ENCODE measurements at places on chromosomes 12 and 14.

DNA sequence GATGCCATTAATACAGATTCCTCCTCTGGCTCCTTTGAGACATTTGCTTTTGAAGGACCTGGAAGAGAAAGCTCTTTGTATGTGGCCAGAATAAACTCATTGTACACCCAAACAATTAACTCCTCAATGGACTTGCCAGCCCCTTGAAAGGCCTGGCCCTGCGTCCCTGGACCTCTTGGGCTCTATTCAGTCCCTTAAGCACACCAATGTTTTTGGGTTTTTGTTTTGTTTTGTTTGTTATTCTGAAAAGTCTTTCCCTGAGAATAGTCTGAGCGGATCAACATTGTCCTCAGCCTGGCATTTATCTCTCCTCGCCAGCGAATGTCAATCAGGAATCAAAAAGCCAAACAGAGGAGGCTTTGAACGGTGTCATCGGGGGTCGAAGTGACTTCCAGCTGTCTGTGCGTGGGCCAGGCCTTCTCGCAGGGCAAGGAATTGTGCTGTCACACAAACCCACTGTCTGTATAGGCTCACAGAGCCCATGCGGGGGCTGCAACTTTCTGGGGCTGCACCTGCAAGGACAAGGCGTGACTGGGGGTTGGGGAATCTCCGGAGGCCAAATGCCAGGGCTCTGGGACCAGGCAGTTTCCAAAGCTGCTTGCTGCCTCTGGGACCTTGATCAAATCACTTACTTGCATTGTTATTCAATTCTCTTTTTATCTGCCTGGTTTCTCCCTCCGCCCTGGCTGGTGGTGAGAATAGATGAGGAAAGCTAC lies 108.3 kb downstream of the SMOC1 start:
- DNase-seq, result no peak

GRCh38 chr12:12195516-12195915 lies 71.3 kb downstream of the LRP6 start:
- DNase-seq, result no peak

DNA sequence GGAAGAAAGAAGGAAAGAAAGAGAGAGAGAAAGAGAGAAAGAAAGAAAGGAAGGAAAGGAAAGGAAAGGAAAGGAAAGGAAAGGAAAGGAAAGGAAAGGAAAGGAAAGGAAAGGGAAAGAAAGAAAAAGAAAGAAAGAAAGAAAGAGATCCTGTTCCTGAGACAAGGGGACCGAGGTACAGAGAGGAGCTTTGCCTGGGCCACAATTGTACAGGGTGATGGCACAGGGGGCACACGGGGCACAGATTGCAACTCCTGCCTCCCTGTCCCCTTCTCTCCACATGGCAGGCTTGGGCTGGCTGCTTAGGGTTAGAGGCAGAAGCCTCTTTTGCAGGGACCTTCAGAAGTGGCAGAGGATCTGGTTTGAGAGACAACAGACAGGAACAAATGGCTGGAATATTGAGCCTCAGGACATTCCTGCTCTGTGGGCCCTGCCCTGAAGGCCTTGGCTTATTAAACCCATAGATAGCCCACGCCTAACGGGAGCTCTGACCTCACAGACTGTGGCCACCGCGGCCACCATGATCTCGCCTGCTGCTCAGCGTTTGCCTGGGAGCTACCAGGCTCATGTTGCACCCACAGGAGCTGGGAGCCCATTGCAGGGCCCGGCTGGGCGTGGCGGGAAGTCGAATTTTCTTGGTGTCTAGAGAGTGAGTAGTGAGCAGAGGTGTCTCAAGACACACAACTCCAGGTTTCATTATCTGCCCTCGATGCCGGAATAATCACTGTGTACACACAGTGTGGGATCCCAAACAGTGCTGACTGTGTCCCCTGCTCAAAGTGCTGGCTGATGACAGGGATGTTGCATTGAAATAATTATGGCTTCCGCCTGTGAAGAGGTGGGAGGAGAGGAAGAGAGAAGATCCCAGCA lies 147.9 kb upstream of the NCOR2 start:
- DNase-seq, result no peak

- peak; percentile 27 for DNase-seq
Observed at GRCh38 chr14:91947475-91948184, at the start of gene FBLN5. Gene FBLN5 (minus strand): TSS chr14:91947694. CDS start chr14:91947229, 465 bp downstream.

DNA sequence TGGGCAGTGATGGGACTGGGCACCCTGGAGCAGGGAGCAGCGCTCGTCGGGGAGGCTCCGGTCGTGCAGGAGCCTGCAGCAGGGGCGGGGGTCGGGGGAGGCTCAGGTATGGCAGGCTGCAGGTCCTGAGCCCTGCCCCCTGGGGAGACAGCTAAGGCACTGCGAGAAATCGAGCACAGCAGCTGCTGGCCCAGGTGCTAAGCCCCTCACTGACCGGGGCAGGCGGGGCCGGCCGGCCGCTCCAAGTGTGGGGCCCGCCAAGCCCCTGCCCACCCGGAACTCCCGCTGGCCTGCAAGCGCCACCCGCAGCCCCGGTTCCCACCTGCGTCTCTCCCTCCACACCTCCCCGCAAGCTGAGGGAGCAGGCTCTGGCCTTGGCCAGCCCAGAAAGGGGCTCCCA lies 326.8 kb upstream of the TMTC1 start:
- no peak for DNase-seq

GRCh38 chr12:57868851-57869268 lies 22.3 kb upstream of the CTDSP2 start:
- DNase-seq, result no peak

- DNase-seq, result no peak
Observed at GRCh38 chr14:20684662-20685456, 499 bp downstream of the RNASE4 start.

DNA sequence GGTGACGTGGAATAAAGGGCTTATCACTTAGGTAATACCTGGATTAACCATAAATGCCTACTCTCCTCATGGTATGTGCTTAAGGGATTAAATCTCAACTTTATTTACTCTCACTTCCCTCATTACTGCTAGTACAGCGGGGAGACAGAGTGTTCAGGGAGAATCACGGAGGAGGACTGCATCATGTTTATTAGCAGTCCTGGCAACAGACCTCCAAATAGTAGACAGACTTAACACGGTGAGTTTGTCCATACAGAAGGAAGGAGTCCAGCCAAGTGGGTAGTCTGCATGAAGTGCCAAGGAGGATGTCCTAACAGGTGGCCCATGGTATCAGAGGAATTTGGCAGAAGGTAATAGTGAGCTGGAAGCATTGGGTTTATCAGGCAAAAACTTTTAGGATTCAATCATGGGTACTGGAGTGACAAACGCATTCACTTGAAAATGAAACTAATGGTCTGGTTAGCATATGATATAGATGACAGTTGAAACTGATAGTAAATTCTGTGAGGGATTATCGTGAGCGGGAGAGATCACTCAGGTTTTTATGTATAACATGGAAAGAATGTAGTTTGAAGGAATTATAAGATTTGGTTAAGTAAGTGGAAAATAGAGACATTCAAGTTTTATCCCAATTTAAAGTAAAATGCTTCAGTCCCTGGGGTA lies 471.8 kb downstream of the TMEM117 start:
- DNase-seq, result no peak

DNA sequence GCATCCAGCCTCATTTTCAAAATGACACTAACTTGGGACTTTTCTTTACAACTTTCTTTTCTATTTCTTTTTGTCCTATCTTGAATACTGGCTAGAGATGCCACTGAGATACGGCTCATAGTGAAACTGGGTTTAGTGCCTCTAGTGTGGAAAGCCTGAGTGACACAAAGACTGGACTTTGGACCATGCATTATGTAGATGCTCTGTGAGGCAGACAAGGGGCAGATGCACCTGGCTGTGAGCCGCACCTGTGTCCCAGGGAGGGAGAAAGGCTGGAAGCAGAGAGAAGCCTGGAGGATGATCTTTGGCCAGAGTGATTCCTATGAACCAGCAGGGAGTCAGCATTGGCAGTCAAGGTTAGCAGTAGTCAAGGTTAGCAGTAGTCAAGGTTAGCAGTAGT lies 852.3 kb upstream of the TMEM132C start:
- no peak for DNase-seq

- DNase-seq, result no peak
Observed at GRCh38 chr14:68770553-68771286, 22.1 kb downstream of the ZFP36L1 start.

DNA sequence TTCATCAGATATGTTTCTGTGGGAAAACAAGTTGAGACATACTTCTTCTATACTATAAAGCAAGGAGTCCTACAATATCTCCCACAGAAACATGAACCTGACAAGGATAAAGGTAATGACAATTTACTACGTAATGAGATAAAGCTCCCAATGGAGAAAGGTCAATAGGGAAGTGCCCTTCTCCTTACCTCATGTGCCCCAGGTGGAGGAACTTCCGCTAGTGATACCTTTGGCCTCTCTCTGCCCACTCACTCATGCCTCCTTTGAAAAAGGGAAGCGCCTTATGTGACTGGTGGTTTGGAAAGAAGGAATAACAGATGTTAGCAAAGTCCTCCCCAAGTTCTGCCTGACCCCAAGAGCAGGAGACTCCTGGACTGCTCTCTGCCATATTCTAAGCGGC lies 305.3 kb downstream of the ITPR2 start:
- DNase-seq, result no peak

DNA sequence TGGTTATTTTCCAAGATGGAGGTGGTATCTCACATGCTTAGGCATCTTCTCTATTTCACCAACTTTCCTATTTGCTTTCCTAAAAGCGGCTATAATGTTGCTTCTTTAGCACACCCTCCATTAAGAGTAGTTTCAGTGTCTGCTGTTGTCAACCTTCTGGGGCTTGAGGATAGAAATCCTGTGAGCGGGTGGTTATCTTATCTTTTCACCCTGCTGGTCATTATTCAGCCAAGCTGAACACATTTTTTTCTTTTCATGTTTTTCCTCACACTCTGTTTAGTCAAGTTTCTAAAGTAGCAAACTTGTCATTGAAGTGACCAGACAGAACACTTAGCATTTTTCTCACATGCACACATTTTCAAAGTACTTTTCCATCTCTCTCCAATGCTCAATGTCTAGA lies 104.5 kb downstream of the SLC8A3 start:
- no peak for DNase-seq

DNA sequence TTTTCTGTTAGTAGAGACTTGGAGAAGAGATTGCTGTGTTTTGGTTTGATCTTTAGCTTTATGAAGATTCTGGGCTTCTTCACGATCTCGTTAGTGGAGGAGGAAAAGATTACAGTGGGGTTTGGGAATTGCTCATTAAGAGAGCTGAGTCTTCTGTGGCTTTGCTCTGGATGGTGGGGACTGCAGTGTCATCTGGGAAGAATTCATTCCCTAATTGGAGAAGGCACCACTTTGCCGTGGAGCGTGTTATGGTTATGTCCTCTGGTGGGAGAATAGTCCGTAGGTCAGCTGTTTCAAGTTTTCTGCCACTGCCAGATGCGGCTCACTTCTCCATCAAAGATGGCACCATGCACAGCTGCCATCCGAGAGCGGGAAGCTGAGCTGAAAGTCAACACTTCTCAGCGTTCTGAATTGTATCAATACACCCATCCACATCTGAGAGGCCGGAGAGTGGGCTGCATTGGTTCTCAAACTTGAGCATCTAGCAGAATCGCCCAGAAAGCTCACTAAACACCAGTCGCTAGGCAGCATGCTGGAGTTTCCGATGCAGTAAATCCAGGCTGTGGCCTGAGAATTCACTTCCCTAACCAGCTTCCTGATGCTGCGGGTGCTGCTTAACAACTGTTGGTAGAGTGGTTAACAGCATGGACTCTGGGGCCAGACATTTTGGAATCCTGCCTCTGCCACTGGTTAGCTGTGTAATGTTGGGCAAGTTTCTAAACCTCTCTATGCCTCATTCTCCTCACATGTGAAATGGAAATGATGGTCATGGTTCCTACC lies 117.8 kb downstream of the PLXNC1 start:
- DNase-seq, result no peak

GRCh38 chr14:90536092-90536491 lies 139.3 kb downstream of the CALM1 start:
- no peak for DNase-seq

DNA sequence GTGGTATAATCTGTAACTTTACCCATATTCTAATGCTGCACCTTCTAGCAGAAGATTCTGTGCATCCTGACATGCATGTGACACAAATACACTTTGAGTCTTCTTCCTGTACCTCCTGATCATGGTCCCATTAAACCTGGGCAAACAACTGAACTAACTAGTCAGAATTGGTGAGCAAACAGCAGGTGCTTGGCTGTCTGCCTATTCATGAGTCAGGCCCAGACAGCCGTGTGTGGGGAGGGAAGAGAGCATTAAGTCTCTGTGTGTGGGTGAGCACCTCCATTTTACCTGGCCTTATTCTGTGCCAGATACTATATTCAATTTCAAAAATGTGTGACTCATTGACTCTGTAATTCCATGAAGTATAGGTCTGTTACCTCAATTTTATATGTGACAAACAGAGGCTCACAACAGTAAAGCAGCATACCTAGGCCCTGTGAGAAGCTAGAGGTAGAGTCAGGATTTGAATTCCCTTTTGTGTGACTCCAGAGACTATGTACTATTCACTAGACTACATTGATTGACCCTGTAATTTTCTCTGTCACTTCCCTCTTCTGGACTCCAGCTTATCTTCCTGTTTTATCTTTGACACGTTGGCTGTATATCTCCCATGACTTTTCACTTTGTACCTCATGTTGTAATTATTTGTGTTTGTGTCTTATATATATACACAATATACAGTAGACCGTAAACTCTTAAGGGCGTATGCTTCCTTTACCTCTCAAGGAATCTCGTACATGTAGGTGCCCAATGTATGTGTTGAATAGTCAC lies 32.2 kb downstream of the SUSD6 start:
- DNase-seq, result no peak

GRCh38 chr12:110071504-110071903 lies 23.2 kb upstream of the C12orf76 start:
- no peak for DNase-seq

DNA sequence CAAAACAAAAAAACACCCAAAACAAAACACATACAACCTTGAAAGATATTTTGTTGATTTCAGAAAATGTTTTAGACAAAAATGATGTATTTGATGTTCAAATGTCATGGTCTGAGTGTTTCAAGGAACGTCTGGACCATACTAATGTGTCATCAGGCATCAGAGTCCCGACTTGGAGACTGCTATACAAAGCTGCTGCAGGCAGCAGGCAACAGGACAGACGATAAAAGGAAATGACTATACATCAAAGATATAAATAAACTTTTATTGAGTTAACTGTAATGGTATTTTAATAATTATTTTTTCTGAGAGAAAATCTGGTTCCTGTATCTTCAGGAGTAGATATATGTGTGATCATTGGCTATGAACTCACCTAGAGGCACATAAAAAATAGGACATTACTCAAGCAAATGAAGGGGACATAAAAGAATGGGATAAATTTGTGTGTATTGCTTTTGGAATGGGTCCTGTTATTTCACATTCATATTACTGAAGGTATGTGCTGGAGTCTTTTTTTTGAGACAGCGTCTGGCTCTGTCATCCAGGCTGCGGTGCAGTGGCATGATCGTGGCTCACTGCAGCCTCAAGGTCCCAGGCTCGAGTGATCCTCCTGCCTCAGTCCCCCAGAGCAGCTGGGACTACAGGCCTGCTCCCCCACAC lies 87.3 kb upstream of the HECTD1 start:
- DNase-seq, result no peak

All from CD4-positive, alpha-beta T cell treated with Interleukin-21 for 1 hour (primary cell).